Posterior cingulate gyrus (tissue), 11 donors: ENCODE measurements at places on chromosomes 5 and 9.
A peak's percentile ranks its signal among the peaks of the same experiment; 100 is the strongest.

- DNase-seq: no peak
These were observed 103.6 kb downstream of the LURAP1L start for GRCh38 chr9:12878351-12878978.

- DNase-seq: no peak
These were observed 114.3 kb downstream of the ASTN2 start for GRCh38 chr9:117300371-117301110.

DNA sequence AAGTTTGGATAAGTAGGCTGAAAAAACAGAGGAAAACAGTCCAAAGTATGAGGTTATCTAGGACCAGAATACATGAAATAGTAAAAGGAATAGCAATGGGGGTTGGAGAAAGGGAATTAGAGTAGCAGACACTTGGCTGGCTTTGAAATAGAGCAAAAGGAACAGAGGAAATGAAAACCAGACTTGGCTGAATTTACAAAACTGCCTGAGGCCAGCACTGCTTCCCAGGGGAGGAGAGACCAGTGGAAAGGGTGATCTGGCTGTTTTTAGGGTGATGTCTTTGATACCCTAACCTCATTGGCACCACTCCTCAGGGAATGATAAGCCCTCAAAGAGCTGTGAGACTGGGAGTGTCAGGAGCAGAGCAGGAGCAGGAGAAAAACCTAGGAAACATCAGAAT lies 413.4 kb upstream of the SLC30A5 start:
- no peak for DNase-seq

DNA sequence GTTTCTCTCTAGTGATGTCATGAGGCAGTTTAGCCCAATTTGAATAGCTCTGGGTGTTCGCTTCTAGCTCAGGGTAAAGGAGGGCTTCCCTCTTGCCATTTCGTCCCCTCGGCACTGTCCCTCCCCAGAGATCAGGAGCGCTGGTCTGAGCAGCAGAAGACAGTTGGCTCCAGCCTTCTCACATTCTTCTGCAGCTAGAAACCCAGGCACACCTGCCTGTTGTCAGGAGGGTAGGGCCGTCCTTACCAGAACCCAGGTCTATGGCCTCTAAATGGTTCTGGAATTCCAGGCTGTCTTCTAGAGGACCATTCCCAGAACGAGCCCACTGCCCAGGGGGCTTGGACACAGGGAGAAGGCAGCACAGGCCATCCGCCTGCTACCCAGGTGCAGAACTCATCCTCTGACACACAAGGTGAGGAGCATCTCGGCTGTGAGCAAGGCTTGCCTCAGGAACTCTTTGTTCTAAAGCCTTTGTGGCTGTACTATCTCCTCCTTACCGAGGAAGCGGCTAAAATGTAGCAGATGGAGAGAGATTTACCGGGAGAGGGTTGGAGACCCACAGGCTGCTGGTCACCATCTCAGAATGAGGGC lies 255.6 kb upstream of the IRX2 start:
- DNase-seq: no peak

DNA sequence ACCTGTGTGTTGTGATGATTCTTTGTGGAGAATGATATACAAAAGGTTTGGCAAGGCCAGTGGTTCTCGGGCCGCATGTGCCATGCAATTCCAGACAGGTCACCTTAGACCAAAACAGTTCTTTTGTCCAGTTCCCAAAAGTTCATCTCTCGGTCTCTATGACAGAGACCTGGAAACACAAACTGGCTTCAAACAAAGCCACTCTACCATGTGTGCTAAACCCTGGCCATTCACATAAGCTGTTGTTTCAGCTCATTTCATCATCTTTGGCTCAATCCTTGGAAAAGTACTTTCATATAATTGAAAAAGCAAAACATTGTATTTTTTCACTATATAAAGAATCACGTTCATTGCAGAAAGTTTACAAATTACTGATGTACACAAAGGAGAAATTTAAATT lies 210.5 kb upstream of the SEMA6A start:
- DNase-seq: no peak

- no peak for DNase-seq
These were observed 2240.9 kb upstream of the WWC1 start for GRCh38 chr5:166050531-166050930.

DNA sequence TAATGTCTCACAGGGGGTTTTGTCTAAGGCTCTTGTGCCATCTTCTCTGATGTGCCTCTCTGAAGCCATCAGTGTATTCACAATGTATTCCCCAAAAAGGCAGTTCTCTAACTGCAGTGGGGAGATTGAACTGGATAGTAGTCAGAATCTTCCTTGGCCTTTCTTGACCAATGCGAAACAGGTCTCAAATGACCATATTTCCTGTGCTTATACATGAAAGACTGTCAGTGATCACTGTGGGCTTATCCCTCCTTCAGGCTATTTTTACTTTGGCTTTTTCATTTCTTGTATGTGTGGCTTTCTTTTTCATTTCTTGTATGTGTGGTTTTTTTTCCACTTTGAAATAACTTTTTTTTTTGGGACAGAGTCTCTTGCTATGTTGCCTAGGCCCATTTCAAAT lies 19.7 kb downstream of the HMGXB3 start:
- no peak for DNase-seq

GRCh38 chr5:126373375-126374108 lies 49.7 kb upstream of the GRAMD2B start:
- no peak for DNase-seq

DNA sequence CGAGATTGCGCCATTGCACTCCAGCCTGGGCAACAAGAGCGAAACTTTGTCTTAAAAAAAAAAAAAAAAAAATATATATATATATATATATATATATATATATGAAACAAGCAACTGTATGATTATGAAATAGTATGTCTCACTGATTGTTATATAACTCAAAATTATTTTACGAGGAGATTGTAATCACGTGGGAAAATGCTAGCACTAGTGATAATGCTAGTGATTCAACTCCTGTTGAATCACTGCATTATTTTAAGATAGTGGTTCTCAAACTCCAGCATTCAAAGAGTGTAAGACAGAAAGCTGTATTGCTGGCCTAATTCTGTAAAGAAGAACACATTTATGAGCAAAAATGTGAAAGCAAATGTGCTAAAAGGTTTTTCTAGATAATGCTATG lies 12.4 kb upstream of the PTPN3 start:
- DNase-seq: no peak

- no peak for DNase-seq
These were observed 302.7 kb downstream of the EPB41L4A start for GRCh38 chr5:112116371-112116770.

- no peak for DNase-seq
These were observed 455 bp downstream of the OLFM1 start for GRCh38 chr9:135087899-135088347.

- no peak for DNase-seq
These were observed 290.1 kb upstream of the WWC1 start for GRCh38 chr5:168001318-168001717.

- no peak for DNase-seq
These were observed 107.5 kb downstream of the PBX3 start for GRCh38 chr9:125854553-125855275.

GRCh38 chr5:169895926-169896325 lies 84.4 kb downstream of the INSYN2B start:
- DNase-seq: peak; percentile 77

GRCh38 chr9:131534721-131535237 lies 3.7 kb upstream of the UCK1 start:
- no peak for DNase-seq

GRCh38 chr5:78777901-78778300 lies 129.3 kb upstream of the LHFPL2 start:
- no peak for DNase-seq

DNA sequence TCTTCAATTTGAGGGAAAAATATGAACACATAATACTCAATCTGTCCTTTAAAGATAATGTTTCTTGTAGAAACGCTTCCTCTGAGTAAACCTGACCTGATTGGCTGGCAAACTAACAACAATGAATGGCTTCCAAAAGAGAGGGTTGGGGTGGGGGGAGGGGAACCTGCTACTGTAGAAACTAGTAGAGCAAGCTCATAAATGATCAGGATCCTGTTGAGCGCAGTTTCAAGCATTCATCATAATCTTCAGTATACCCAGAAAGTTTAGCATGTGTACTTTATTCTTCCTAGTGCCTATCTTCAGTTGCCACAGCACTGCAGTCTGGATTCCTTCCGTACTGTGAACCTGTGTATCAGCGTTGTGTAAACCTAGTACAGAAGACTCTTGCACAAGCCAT lies 63.0 kb upstream of the FCHO2 start:
- DNase-seq: no peak

DNA sequence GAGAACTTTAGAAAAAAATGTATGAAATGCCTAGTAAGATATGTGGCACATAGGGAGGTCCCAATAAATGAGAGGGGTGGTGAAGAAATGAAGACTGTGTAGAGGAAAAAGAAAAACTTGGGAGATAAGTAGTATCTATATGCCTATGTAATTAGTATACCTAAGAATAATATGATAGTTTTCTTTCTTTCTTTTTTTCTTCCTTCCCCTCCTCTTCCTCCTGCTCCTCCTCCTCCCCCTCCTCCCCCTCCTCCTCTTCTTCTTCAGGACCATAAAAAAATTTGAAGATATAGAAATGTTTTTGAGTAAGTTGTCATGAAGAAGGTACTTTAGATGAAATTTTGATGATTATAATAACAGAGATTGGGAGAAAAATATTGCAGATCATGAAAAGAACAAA lies 857.4 kb downstream of the MAT2B start:
- no peak for DNase-seq

DNA sequence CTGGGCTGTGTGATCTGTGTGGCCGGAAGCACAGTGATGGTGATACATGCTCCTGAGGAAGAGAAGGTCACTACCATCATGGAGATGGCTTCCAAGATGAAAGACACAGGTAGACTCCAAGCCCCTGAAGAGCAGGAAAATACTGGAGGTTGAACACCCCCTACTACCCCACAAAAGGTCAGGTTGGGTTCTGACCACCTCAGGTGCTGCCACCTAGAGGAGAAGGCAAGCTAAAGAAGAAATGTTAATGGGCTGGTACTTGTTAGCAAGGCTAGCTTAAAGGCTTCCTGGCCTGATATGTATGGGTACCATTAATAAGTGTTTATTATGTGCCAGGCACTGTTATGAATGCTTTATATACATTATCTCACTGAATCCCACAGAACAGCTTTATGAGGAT lies 11.7 kb downstream of the NIPAL4 start:
- no peak for DNase-seq

- no peak for DNase-seq
These were observed 332.0 kb downstream of the TRIM32 start for GRCh38 chr9:117018966-117019617.

- peak; percentile 93 for DNase-seq
These were observed 11.9 kb downstream of the FGFR4 start for GRCh38 chr5:177098470-177099141.

DNA sequence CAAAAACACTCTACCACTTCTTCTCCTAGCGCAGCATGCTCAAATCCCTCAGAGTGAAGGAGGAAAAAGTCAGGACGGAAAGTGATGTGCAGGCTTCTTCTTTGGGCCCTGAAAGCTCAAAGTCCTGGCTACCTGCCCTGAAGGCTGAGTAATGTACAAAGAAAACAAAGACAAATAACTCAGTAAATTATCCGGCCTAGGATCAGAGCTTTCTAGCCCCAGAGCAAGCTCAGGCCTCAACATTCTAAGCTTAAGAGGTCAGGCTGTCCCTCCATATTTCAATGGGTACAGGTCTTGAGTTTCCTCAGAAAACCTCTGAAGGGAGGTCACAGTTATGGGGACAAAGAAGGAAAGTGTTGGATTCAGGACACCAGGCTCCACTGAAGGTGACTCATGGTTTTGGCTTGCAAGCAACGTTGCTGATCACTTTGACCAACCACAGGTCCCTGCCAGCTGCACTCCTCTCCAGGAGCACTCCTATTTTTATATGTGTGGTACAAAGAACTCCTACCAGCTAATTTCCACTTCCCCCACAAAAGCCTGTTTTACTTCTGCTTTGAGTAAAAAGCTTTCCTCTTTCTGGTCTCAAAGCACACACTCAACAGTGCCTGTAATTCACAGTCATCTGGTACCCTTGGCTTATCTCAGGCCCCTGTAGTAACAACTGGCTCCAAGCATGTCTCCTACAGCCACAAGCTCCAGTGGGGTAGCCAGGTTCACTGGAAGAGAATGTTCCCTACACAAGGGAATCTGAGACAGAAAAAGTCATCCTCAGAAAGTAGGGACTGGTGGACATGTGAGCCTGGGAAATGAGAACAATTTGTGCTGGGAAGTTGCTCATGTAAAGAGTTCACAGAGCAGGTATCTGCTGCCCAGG lies 115.7 kb downstream of the UGCG start:
- peak; percentile 12 for DNase-seq

DNA sequence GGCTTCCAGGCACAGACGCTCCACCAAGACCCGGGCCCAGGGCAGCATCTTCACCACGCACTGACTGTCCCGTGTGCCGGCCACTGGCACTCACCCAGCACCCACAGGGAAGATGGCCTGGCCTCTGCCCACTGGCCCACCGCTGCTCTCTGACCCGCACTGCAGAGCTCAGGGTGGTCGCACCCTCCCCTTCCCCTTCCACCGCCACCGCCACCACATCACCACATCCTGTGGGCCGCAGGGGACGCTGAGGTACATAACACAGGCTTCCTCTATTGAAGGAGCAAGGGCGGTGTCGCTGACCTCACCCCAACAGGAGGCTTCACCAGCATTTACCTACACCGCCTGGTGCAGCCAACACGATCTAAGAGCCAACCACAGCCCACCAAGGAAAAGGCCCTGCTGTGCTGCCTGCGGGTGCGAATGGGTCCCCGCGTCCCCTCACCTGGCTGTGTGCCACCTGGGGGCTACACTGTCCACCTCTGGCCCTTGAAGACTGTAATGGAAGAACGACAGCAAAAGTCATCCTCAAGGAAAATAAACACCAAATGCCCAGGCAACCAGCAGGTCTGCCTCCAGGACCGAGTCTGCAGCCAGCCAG lies 101.8 kb downstream of the CAMSAP1 start:
- no peak for DNase-seq

DNA sequence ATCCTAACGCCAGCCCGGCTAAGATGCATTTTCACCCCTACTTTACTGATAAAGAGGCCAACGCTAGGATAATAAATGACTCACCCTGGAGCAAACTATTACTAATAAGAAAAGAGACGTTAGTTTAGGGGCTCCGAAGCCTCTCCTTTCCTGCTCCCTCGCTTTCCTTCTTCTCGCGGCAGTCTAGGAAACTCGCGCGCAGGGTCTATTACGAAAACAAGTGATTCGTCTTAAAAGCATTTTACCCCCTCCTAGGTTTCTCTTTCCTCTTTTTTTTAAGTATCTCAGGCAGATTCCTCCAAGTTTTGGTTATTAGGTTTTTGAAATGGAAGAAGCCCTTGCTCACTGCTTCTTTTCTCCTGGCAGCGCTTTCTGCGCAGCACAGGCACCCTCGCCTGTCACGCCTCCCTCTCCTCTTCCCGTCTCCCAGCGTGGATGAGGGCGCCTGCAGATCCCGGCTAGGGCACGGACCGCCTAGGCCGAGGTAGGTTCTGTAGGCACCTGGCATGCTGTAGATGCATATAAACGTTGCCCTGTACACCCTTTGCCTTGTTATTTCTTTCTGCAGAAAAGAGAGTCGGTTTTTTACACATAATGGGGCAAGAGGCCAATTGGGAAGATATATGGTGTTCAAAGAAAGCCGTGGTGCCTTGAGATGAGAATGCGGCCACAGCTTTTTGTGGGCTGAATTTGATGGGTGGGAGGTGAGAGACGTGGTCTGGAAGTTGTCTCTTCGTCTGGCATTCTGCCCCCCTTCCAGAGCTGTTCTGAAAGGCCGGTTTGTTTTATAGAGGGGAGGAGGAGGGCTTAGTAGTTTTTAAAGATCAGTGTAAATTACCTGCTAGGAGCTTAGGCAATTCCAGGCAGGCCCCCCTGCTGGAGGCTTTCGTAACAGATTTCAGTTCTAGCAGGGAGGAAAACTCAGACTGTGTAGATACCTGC lies 983 bp downstream of the GCNT1 start:
- no peak for DNase-seq
